Ecto neural progenitor cell (in vitro differentiated cells): ENCODE measurements at places on chromosomes 2 and 18.

- DNase-seq, result no peak
Measured at GRCh38 chr2:218708086-218708485, 2.5 kb upstream of the TTLL4 start.

DNA sequence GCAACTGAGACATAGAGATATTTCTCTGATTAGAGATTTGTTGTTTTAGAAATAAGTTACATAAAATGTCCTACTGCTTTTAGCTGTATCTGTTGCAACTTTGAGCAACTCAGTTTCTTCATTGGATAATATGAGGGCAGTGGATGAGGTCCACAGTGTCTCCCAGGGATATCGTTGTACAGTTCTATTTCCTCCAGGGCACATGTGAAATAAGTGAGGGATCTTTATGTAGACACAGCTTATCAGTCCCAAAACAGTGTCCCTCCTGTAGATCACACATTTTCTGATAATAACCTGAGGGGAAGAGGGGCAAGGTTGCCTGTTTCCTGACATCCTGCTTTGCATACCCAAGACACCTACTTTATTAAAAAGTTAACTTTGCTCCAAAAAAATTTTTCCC is 1231.2 kb upstream of the ZEB2 start:
- DNase-seq, result no peak

DNA sequence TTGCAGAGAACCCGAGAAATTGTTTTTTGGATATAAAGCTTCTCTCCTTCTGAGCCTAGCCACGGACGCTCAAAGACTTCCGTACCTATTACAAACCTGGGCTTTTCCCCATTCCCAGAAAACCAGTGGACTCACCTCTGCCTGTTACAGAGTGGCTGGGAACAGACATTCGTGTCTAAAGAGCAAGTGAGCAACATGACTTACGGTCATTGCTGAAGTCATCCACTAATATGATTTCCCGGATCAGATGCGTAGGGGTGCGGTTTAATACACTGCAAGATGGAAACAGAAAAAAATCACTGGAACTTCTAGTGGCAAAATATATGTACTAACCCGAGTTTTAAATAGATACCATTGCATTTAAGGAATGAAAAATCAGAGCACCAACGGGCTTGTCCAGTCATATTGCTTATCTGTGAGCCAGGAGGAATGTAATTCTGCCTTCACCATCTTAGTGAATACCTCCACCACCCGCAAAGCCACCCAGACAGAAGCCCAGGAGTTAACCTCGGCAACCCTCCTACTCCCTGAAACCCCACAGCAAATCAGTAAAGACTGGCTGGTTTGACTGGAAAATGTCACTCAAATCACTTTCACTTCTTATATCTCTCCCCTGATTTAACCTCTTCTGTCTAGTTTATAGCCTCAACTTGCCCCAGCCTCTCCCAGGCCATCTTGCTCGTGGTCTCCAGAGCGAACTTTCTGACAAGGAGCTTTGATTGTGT is 151.1 kb upstream of the CAPN13 start:
- no peak for DNase-seq

DNA sequence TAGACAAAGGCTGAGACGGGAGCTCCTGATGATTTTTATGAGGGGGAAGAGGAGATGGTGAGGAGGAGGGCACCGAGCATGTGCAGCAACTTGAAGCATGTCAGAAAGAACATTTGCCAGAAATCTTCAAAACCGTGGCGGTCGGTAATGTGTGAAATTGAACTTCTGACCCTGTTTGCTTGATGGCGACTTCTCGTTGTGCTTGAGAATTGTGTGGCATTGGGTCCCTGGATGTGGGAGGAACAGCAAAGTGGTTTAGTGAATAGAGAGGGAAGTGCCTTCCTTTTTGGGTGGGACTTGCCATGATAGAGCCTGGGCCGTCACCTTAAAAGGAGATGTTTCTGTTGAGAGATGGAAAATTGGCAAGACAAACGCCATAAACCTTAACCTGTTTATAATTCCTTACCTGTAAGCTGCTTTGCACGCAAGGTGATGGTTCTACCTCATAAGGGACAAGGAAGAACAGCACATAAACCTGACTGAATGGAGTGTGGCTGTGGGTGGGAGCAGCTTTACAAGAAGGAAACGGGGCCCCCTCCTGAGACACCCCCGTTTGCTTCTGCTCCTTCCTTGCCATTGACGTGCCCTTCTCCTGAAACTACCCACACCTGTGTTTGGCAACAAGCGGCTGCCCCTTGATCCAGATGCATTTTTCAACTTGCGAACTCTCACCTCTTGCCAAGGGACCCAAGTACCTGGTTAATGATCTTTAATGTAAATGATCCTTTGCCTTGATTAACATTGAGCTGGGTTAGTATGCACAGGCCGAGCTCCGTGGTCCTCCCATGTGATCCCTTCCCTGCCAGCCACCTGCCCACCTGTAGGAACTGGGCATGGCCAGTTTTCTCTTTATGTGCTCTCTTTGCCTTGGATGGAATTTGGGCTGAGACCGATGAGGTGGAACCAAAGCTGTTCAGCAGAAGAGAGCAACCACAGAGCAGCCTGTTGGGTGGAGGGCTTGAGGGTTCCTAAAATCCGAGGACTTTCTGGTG is 153.2 kb downstream of the NEDD4L start:
- DNase-seq, result no peak

DNA sequence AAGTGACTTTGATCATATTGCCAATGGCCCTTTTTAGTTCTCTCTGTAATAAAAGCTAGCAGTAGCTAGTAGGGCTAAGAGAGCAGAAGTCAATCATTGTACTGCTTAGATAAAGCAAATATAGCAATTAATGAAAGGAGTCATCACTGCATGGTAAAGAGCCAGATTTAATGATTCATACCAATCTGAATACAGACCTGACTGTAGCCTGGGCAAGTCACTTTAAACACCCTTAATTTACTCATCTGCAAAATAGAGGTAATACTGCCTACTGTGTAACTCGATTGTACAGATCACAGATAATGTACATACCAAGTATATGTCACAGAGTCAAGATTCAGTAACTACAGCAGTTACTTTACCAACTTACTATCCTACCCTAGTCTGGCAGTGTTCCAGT is 63.6 kb downstream of the ASXL2 start:
- DNase-seq, result no peak

GRCh38 chr2:233996461-233996860 is 54.0 kb upstream of the SPP2 start:
- DNase-seq, result no peak

DNA sequence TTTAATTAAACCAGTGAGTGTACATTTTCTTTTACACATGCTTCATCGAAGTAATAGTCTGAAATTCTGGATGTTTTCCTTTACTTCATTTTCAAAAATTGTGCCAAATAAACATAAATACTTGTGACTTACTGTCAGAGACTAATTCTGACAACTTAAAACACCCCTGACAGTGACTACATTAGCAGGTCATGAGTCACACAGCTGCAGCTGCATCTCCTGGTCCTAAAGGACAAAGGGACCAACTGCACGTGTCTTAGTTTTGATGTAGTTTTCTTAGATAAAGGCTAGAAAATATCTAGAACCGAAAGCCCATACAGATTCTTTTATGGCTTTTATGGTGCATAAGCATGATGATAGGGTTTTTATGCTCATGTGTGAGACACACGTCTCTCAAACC is 29.6 kb upstream of the DSC3 start:
- DNase-seq, result no peak

- no peak for DNase-seq
Measured at GRCh38 chr2:116329280-116329679, 1485.2 kb upstream of the DDX18 start.

- DNase-seq, result no peak
Measured at GRCh38 chr18:65380571-65380970, 370.2 kb upstream of the CDH7 start.

DNA sequence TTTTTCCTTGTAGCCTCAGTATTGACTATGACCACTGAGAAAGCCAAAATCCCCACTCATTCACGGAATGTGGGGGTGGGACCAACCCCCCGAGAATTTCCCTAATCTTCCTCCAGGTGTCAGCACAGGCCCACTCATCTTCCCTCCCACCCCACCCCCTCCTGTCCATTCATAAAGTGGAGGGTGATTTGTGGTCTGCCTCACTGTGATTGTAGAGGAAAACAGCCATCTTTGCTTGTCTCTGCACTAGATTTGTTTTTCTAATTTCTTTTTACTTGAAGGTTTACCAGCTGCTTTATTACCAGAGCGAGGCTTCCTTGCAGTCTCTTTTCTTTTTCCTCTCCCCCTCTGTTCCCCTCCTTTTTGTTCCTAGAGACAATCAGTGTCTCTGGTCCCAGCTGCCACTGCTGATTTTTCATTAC is 171.8 kb downstream of the ICOS start:
- peak; percentile 59 for DNase-seq

GRCh38 chr2:10817413-10817812 is 4.8 kb upstream of the PDIA6 start:
- peak; percentile 62 for DNase-seq

- DNase-seq, result no peak
Measured at GRCh38 chr2:26148501-26148900, 24.4 kb upstream of the GAREM2 start.

- DNase-seq, result no peak
Measured at GRCh38 chr18:61413396-61413795, 80.2 kb downstream of the CDH20 start.

DNA sequence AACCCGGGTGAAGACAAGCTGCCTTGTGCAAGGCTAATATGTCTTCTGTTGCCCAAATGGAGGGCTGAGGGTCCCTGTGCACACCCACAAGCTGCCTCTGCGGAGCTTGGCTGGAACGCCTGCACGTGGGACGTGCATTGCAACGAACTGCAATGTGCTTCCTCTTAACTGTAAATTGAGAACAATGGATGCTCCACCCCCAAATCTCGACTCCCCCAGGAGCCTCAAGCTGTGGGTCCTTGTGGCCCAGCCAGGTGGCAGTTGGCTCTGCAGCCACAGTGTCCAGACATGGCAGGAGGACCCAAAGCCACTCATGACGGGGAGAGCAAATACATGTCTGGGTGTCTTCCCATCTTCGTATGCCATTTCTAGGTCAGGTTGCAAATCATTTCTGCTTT is 90.1 kb downstream of the TWIST2 start:
- no peak for DNase-seq

GRCh38 chr2:38788306-38788705 is 10.3 kb downstream of the GEMIN6 start:
- DNase-seq, result peak; percentile 53

GRCh38 chr2:232511336-232511890 is 8.8 kb upstream of the PRSS56 start:
- no peak for DNase-seq

DNA sequence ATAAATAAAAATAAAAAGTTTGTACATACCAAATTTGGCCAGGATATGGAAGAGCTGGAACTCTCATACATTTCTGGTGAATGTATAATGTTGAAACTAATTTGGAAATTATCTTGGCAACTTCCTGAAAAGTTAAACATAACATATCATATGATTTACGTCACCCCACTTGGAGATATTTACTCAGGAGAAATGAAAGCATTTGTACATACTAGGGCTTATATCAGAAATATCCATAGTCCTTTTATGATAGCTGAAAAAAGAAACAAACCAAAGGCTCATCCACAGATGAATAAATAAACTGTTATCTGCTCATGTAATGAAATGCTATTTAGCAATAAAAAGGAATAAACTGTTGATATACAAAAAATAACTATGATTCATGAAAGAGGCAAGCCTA is 318.2 kb upstream of the NRXN1 start:
- no peak for DNase-seq

DNA sequence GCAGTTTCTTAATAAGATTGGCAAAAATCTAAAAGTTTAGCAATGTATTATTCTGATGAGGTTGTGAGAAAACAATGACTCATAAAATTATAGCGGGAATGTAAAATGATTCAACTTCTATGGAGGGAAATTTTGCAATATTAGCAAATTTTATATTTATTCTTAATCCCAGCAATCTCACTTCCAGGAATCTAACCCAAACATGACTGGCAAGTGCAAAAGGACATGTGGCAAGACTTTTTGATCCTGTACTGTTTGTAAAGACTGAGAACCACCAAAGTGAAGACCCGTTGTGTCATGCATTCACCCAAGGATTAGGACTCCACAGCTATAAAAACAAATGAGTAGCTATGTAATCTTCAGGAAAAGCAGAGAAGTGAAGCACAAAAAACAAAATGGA is 234.8 kb upstream of the KYNU start:
- no peak for DNase-seq
